Fibroblast of villous mesenchyme (primary cell): ENCODE measurements at places on chromosomes 12 and 14.

DNA sequence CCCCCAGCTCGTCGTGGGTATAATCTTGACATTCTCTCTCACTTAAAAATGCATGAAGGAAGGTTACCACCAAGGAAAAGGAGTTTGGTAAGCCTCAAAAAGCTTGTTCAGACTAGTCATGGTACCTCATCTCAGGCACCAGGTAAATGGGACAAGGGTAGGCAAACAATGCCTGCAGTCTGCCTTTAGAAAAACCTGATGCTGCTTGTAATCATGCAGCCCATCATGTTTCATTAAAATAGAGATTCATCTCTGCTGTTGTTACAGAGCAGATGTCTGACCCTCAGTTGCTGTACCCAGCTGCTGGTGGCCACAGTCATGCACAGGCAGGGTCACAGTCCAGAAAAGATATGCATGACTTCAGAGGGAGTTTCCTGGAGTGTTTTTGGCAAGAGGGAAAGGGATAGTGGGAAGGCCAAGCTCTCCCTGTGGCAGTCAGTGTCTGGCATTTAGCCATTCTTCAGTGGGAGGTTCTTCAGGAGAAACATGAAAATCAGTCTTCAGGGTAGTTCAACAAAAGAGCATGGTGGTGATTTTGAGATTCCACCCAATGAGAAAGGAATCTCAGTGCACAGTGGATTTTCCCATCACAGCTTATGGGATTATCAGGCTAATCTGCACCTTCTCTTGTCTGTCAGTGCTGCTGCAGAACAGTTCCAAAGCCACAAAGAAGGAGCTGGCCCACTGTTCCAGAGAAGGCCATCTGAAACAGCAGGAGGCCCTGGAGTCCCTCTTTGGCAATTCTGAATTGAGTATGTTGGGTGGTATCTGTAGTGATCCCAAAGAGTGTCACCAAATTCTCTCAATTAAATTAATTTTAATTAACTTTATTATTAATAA lies 202.7 kb upstream of the FRMD6 start:
- DNase-seq = peak; percentile 31

- DNase-seq = no peak
Observed at GRCh38 chr14:89236851-89237250, 180.2 kb downstream of the FOXN3 start.

- no peak for DNase-seq
Observed at GRCh38 chr12:7716381-7716780, 5.1 kb downstream of the DPPA3 start.

DNA sequence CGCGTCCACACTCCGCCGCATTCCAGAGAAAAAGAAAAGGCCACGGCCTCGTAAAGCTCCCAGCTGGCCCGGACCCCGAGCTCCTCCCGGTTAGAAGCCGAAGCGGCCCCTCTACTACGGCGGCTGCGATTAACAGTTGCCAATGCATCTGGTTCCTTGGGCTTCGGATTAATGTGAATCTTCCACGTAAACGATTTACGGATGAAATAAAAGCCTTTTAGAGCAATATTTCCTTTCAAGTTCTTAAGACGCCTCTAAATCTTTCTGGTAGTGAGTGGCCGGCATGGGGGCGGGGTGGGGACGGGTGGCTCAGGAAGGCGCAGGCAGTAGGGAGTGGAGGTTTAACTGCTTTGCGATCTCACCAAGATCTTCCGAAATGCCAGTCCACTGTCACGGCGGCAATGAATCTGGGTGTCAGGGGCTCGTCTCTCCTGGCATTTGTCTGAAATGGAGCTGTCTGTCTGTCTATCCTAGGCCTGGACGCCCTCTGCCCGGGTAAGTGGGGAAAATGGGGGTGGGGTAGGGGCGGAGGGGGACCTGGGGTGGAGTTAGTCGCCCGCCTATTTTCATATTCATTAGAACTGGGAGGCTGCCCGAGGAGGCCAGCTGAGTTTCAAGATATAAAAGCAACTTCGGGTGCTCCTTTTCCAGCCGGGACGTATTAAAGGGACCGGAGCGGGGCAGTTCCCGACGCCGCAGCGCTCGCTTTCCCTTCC lies 413 bp upstream of the ALX1 start:
- no peak for DNase-seq

GRCh38 chr12:67750513-67751183 lies 102.1 kb downstream of the DYRK2 start:
- no peak for DNase-seq

DNA sequence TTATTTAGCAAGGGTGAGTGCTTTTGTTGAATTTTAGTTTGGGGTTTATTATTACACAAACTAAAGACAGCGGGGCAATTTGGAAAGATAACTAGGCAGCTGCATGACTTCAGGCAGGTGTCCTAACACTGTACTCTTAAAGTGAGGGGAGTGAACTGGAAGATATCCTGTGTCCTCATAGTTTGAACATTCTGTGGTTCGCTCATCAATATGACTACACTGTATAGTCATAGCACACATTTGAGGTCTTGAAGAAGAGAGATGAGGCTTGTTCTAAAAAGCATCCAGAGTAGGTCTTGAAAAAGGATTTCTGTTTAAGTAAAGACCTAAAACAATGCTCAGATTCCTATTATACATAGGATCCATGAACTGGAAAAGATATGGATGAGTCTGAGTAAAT lies 1.7 kb upstream of the MAP3K9 start:
- DNase-seq = no peak

GRCh38 chr14:88823968-88824313 lies 510 bp upstream of the TTC8 start:
- no peak for DNase-seq

DNA sequence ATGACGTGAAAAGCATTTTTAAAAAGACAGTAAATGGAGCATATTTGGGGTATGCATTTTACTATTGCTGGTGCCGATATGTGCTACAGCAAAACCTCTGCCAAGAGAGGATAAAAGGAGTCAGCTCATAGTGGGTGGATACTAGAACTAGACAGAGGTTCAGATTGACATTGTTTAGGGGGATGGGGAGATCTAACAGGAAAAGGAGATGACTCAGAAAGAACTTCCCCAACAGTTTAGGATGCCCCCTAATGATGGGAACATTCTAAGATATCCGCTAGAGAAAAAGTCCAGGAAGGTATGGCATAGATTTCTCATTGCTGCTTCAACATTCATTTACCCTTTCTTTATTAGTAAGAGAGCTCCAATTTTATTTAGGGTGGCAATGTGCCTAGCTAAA lies 110.5 kb upstream of the CLEC14A start:
- DNase-seq = no peak

DNA sequence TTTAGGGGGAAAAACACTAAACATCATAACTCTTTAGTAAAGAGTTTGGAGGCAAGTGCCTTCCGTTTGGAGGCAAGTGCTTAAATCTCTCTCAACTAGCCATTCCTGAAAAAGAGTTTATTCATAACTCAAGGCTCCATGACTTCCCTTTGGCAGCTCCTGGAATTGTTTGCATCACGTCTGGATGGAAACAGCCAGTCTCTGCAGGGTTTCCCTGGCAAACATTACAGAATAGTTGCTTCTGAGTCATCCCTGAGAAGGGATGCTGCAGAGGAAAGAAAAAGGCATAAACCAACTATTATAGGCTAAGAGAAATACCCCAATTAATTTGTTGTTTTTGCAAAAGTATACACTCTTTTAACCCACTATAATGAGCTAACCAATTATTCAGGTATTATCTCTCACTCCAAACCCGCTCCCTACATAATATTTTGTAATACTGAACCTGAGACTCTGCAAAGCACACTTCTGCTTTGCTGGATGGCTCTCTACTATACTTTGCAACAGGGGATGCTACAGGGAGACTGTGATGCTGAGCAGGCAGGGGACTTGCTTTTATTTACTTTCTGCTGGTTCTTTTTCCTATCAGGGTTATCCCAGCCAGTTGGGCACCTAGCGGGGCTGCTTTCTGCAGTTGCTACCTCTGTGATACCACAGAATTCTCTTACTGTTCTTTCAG lies 497.7 kb downstream of the FUT8 start:
- DNase-seq = peak; percentile 20

DNA sequence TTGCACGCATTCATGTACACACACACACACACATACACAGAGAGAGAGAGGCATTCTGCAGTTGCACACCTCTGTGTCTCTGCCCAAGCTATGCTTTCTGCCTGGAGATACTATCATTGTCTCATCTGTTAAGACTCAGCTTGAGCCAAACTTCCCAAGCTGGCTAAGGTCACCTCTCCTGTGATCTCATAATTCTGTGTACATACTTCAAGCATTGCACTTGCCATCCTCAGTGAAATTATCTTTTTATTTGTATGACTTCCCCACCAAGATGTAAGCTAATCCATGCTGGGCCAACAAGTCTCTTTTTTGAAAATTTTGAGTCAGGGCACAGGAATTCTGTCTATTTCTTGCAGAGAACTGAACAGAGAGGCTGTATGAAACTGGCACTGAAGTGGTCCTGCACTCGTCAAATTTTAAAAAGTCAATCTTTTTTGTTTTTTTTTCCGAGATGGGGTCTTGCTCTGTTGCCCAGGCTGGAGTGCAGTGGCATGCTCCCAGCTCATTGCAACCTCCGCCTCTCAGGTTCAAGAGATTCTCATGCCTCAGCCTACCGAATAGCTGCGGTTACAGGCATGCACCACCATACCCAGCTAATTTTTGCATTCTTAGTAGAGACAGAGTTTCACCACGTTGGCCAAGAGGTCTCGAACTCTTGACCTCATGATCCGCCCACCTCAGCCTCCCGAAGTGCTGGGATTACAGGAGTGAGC lies 44.3 kb downstream of the TMTC1 start:
- DNase-seq = peak; percentile 71

- DNase-seq = peak; percentile 64
Observed at GRCh38 chr14:70907996-70908934, 1.0 kb downstream of the PCNX1 start.

- peak; percentile 57 for DNase-seq
Observed at GRCh38 chr14:93132472-93133065, 16.8 kb upstream of the ITPK1 start.

GRCh38 chr12:89355243-89356068 lies 3.2 kb upstream of the DUSP6 start:
- DNase-seq = no peak

- DNase-seq = peak; percentile 43
Observed at GRCh38 chr12:49092086-49092815, 2.4 kb downstream of the DHH start.

DNA sequence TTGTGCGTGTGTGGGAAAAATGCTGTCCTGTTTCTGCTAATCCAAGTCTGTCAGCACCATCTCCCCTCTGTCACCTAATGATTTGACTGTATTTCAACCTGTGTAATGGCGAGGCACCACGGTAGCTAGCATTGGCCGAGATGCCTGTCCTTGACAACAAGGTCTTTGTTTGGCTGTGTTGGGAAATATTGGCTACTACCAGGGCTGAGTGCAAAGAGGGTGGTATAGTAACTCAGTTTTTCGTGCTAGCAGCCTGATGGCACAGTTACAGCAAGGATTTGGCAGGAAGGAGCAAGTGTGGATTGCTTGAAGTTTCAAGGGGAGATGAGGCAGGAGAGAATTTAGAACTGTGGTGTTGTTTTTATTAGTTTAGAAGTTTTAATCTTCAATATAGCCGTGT lies 440.3 kb upstream of the RGS6 start:
- DNase-seq = peak; percentile 18

- peak; percentile 67 for DNase-seq
Observed at GRCh38 chr14:72948481-72949138, 22.3 kb downstream of the DCAF4 start.

- DNase-seq = no peak
Observed at GRCh38 chr14:65106736-65107135, 4.4 kb upstream of the MAX start.

- no peak for DNase-seq
Observed at GRCh38 chr12:54049108-54049507, 4.5 kb upstream of the HOXC4 start.

DNA sequence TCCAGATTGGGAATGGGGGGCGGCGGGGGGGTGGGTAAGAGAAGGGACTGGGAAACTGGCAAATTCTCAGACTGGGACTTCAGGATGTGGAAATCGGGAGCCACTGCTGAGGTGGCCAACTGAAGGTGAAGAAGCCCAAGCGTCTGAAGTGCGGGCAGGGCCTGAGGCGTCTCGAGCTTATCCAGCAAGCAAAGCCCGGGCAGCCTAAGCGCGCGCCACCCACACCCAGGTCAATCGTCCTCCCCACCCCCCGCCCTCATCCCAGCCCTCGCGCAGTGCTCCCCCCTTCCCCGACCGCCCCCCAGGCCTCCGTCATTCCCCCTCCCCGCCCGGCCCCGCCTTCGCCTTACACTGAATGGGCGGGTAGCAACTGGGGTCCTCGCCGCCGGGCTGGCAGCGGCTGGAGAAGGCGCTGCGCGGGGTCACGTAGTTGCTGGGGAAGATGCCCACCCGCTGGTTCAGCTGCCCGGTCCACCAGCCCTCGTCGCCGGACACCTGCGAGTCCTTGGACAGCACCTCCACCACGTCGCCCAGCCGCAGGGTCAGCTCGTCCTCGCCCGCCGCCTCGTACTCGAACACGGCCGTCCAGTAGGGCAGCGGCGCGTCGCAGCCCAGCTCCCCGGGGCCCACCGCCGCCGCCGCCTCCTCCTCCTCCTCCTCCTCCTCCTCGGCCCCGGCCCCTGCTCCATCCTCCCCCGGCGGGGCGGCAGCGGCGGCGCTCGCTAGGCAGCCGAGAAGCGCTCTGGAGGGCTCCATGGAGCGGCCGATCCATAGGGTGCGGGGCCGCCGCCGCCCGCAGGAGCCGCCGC lies 693 bp downstream of the MAP3K9 start:
- DNase-seq = no peak

DNA sequence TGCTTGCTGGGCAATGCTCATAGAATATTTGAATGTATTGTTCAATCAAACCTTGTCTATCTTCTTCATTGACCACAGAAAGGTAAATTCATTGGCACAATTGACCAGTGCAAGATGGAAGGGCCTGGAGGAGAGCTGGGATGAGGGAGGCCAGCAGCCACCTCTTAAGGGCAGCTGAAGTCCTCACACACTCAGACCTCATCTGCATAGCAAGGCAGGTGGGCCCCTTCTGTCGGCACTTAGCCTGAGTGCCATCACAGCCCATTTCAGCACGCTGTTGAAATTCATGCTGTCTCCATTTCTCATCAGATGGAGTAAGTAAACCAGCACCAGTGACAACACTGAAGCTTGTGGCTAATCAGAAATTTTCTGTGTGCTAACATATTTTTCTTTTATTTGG lies 25.4 kb upstream of the HMGA2 start:
- DNase-seq = no peak

DNA sequence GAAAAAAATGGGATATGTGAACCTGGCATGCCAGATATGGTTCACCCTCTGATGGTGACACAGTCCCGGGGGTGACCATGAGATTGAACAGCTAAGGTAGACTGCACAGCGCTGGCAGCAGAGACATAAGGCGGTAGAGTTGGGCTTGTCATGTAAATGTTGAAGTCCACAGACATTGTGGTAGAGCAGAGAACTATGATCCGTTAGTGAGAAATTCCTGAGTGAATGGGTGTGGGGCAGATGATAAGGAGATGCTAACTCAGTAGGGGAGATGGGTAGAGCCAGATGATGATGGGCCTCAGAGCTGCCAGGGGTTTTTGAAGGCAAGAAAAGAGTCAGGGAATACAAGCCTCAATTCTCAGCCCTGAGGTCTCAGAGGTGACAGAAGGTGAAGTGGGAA lies 51.1 kb upstream of the DNM1L start:
- no peak for DNase-seq
